ENCODE measurements at places on chromosomes 2 and 18.

DNA sequence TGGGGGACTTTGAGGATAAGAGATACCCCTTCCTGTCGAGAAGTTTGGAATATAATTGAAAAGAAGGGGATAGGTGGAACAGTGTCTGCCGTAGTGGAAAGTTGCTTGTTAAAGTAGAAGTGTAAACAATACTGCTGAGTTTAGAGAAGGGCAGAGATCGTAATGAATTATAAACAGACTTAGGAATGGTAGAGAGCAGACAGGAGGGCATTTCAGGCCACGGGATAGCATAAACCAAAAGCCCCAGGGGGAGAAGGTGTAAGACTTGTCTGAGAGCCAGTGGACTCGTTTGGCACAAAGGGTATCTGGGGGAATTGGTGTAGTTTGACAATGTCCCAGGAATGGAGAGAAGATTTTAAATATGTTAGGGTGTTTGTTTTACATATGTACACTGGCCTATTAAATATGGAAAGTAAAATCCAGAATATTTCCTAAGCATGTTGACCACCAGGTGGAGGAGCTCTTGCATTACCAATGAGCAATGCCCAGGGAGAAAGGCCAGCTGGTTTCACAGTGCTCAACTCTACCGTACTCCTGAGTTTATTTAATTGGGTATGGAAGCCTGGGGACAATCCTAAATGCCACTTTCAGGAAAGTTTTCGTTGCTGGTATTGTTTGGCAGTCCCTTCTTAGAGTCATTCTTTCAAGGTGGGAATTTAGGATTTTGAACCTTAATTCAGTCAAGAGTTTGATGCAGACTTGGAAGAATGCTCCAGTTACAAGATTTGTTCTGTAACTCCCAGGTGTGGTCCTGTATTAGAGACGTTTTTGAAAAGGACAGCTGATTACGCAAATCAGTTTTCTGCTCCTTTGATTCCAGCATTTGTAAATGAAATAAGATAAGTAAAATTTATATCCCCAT, 7.5 kb downstream of the COPS8 start:
- no peak for DNase-seq

DNA sequence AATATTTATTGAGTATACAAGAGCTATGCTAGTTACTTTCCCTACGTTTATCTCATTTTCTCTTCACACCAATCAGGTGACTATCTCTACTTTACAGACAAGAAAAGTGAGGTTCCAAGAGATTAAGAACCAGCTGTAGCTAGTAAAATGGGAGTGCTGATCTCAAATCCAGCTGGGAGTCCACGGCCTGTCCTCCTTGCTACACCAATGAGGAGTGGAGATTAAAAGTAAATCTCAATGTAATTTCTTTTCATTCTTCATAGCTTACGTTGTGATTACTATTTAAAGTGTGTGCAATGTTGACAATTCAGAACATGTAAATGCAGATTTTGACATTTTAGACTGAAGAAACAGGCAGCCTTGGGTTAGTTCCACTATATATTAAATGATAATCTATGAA, 53.9 kb upstream of the NRP2 start:
- DNase-seq: no peak

DNA sequence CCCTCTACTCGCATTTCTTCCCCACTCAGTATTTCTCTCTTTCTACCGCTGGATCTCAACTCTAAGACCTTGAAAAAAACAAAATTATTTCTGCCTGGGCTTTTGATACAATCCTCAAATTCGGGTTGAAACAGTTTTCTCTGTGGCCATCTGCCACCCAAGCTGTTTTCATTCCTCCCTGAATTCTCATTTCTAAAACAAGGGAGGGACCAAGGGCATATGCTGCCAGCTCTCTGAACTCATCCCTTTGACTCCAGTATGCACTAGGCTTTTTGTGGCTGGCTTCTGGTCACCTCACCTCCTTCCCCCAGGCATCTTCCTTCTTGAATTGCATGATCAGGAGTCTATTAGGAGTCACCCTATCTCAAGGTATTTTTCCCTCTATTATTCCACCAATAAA, 49.5 kb downstream of the CCDC148 start:
- DNase-seq: no peak

GRCh38 chr2:133390156-133390555, 178.1 kb downstream of the NCKAP5 start:
- no peak for DNase-seq

DNA sequence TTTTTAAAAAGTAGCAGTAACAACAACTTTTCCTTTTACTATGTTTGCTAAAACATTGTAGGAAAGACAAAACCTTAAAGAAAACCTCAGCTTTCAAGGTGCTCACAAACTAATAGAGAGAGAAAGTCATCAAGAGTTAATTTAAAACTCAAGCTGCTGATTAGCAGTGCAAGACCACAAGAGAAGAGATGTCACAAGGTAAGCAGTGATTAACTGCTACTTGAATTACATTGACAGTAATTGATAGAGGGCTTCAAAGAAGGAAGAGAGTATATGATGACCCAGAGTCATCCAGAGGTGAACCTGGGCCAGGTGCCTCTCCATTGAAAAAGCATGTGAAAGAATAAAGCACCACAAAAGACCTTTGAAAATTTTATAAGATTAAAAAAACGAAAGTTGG, 939.6 kb upstream of the CNTNAP5 start:
- no peak for DNase-seq

- no peak for DNase-seq
Measured at GRCh38 chr18:45637546-45638327, 22.5 kb downstream of the SLC14A2 start.

GRCh38 chr2:128543036-128543435, 224.4 kb upstream of the HS6ST1 start:
- DNase-seq: no peak

- no peak for DNase-seq
Measured at GRCh38 chr2:123359636-123360035, 665.5 kb upstream of the CNTNAP5 start.

GRCh38 chr2:226995625-226996041, 159.8 kb downstream of the RHBDD1 start:
- peak; percentile 29 for DNase-seq

DNA sequence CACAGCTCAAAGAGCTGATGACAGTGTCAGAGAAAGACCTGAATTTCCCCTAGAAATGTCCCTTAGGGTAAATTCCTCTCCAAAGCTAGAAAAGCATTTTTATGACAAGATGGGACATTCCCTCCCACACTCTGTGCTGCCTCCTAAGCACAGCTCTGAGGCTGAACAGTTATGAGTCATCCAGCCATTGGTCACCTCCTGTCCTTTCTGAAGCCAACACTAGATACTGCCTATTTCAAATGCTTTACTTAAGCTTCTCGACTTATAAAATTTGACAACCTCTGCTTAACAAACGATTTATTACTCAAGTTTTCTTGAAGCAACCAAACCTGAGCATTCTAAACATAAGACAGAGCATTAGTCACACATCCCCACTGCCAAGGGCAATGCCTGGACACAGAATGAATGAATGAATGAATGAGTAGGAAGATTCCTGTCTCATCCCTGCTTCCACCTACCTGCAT, 35.4 kb downstream of the B4GALT6 start:
- peak; percentile 50 for DNase-seq

- DNase-seq: peak; percentile 87
Measured at GRCh38 chr18:51030537-51031258, 685 bp downstream of the SMAD4 start.

GRCh38 chr2:37389989-37390765, 45.7 kb downstream of the QPCT start:
- peak; percentile 81 for DNase-seq

GRCh38 chr2:206260188-206261012, 14.1 kb upstream of the ZDBF2 start:
- DNase-seq: peak; percentile 42

All from GM20000 (cell line).